Stimulated activated CD4-positive, alpha-beta T cell treated with anti-CD3 and anti-CD28 coated beads, TNF-alpha, amount 100 ng/mL, for 1 hour (primary cell): ENCODE measurements at places on chromosomes 6 and 20.

- no peak for DNase-seq
Measured at GRCh38 chr6:114816678-114817077, 473.9 kb upstream of the HS3ST5 start.

GRCh38 chr6:32332433-32332832 is 39.3 kb downstream of the TSBP1 start:
- DNase-seq = no peak

DNA sequence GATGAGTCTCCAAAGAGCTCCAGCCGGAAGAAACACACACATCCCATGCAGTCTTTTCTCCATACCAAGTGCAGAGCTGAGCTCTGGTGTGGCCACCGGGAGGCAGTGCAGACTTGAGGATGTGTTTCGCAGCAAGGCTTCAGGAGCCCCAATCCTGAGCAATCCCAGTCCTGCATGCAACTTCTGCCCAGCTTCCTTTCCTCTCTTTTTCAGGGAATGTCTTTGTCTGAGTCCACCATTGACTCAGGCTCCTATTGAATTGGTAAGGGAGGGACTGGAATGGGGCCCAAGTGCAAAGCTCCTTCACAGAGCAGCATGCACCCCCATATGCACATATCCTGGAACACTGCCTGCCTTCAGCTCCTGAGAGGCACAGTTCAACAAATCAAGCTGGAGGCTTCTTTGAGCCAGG is 50.5 kb upstream of the ASIP start:
- DNase-seq = peak; percentile 10

GRCh38 chr6:53426667-53427270 is 78.0 kb upstream of the ELOVL5 start:
- no peak for DNase-seq

- DNase-seq = no peak
Measured at GRCh38 chr6:40848038-40848437, 191.0 kb downstream of the UNC5CL start.

- no peak for DNase-seq
Measured at GRCh38 chr20:38186788-38187221, 21.7 kb upstream of the TGM2 start.

- DNase-seq = no peak
Measured at GRCh38 chr6:15911753-15912504, 217.0 kb upstream of the MYLIP start.

DNA sequence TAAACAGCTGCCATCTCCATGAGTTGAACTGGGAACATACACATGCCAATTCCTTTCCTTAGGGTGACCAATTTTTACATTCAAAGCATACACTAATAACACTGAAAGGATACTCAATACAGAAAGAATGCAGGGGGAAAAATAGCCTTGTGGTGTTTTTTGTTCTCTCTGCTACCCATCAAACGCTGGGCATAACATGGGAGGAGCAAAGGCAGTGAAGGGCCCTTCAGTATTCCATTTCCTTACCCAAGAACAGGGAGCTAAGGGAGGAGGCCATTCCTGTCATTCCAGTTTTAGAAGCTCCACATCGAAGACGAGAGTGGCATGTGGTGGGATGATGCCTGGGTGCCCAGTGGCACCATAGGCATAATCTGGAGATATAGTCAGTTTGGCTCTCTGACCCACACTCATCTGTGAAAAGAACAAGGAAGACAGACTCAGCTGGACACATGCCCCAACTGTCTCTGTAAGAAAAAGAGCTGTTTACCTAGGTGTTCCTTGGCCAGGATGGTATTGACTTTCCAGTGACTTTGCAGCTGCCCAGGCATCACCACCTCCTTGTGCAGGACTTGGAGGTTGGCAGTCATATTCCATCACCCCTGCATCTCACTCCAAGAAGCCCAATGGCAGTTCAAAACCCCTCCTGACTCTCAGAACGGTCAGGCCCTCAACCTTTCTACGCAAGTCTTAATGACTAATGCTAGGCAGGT is 20.9 kb downstream of the FKBP1A start:
- no peak for DNase-seq

- no peak for DNase-seq
Measured at GRCh38 chr6:137161949-137162348, 11.5 kb downstream of the IL22RA2 start.

- no peak for DNase-seq
Measured at GRCh38 chr20:43265449-43265848, 75.7 kb upstream of the PTPRT start.

- no peak for DNase-seq
Measured at GRCh38 chr20:45968081-45968671, 3.8 kb downstream of the ZNF335 start.

- no peak for DNase-seq
Measured at GRCh38 chr6:79705456-79705995, 74.4 kb downstream of the SH3BGRL2 start.

GRCh38 chr6:50842446-50842845 is 23.8 kb downstream of the TFAP2B start:
- DNase-seq = no peak

- no peak for DNase-seq
Measured at GRCh38 chr6:134703206-134703605, 246.7 kb downstream of the ALDH8A1 start.

GRCh38 chr6:50966532-50966931 is 147.9 kb downstream of the TFAP2B start:
- DNase-seq = no peak

DNA sequence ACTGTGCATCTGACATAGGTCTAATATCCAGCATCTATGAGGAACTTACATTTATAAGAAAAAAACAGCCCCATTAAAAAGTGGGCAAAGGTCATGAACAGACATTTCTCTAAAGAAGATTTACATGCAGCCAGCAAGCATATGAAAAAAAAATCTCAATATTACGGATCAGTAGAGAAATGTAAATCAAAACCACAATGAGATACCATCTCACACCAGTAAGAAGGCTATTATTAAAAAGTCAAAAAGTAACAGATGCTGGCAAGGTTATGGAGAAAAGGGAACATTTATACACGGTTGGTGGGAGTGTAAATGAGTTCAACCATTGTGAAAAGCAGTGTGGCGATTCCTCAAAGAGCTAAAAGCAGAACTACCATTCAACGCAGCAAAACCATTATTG is 13.1 kb downstream of the METTL24 start:
- DNase-seq = no peak

- no peak for DNase-seq
Measured at GRCh38 chr20:7291946-7292345, 524.5 kb downstream of the BMP2 start.

- DNase-seq = no peak
Measured at GRCh38 chr6:44407951-44408670, 20.6 kb downstream of the CDC5L start.

DNA sequence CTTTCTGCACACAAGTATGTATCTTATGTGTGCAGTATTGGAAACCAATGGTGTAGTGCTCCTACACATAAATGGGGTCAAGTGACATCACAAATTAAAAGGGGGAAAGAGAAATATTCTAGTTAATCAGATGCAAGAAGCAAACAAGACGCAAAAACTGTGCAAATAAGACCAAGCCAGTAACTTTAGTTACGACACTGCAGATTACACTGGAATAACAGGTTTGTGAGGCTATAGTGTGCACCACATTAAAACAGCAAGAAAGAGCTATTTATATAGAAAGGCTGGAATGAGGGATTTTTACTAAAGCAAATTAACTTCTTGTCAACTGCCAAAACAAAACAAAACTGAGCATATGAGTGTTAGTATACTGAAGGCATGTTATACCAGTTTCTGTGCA is 45.8 kb downstream of the NR2E1 start:
- no peak for DNase-seq

DNA sequence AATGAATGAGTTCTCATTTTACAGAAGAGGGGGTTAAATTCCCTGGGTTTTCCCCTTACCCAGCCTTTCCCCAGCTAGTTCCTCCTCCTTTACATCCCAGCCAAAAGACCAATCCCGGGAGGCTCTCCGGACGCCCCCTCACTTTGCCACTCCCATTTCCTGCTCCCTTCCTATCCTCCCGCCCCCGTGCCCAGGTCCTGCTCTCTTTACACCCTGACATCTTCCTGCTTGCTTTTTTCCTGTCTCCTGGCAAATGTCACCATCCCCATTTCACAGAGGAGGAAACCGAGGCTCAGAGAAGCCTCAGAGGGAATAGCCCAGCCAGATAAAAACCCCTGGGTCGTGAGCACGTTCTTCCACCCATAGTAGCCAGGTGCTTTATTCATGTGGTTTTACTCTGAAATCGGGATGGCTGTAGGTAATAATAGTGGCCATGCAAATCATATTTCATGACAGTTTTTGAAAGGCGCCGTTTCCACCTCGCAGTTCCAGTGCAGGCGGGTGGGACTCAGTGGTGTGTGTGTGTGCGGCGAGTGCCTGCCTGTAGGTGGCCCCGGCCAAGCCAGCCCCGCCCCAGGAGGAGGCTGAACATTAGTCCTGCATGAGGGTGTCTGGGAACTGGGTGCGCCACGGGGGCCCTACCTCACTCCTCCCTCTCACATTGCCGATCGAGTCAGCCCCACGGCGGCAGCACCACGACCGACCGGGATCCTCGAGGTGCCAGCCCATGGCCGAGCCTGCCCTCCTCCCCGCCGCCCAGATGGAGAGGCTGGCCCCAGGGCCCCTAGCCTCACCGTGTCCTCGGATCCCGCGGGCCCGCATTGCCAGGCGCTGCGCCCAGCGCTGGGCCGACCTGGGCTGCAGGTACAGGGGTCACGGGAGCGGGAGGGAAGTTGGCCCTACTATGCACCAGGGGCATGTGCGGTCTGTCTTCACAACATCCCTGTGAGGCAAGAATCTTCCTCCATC is at the start of gene ARHGAP40:
ARHGAP40 (plus strand) TSS at position 594 of the 969 bp plus-strand sequence.
- no peak for DNase-seq

- no peak for DNase-seq
Measured at GRCh38 chr6:41818271-41819054, 31.0 kb downstream of the TOMM6 start.

DNA sequence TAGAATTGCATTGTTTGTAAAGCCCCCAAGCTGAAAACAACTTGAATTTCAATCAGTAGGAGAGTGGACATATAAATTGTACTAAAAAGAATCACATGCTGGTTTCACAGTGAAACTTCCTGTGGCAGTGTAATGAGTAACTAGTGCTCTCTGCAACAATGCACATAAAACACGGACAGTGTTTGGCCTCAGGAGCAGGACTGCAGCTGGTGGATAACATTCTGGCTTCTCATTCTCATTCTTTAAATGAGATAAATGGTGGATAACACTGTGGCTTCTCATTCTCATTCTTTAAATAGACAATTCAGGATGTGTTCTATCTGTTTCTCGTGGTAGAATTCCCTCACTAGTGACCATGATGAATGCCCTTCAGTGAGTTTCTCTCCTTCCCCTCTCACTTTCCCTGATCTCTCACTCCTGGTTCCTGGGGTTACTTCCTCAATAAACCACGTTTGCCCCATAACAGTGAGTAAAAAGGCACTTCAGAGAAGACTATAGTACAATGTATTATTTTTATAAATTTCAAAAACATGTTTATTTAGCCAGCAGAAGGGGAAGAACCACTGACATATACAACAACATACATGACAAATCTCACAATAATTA is 59.9 kb downstream of the SLC22A2 start:
- no peak for DNase-seq

DNA sequence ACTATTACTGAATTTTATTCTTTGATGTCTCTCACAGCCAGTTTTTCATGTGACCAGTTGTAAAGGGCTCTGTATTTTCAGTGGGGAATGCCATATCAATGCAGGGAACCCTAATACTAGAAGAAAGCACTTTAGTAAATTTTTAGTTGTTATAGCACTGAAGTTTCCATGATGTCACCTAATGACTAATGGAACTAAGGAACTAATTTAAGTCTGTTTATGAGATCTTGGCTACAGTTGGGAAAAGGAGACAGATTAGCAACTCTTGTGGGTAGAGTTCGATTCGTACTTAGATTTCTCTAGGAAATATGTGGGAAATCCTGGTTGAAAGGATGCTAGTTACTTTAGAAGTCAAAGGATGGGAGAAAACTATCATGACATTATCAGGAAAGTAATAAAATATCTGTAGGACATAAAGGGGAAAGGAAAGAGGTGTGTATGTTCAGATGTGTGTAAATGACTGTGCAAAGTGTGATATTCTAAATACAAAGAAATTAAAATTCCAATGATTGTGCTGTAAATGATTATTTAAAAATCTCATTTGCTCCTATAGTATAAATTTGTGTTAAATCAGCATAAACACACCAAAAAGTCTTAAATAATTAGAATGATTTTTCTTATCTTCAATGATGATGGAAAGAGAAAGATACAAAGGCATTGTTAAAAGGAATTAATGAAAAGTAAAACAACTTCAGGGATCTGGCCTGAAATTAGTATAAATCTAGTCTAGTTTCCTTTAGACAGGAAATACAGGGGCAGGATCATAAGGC is 103.4 kb downstream of the LRRC1 start:
- no peak for DNase-seq

- DNase-seq = no peak
Measured at GRCh38 chr20:8043687-8044282, 24.2 kb upstream of the TMX4 start.

- no peak for DNase-seq
Measured at GRCh38 chr6:66068907-66069306, 361.9 kb upstream of the EYS start.

- DNase-seq = no peak
Measured at GRCh38 chr6:67952948-67953347, 682.1 kb upstream of the ADGRB3 start.

DNA sequence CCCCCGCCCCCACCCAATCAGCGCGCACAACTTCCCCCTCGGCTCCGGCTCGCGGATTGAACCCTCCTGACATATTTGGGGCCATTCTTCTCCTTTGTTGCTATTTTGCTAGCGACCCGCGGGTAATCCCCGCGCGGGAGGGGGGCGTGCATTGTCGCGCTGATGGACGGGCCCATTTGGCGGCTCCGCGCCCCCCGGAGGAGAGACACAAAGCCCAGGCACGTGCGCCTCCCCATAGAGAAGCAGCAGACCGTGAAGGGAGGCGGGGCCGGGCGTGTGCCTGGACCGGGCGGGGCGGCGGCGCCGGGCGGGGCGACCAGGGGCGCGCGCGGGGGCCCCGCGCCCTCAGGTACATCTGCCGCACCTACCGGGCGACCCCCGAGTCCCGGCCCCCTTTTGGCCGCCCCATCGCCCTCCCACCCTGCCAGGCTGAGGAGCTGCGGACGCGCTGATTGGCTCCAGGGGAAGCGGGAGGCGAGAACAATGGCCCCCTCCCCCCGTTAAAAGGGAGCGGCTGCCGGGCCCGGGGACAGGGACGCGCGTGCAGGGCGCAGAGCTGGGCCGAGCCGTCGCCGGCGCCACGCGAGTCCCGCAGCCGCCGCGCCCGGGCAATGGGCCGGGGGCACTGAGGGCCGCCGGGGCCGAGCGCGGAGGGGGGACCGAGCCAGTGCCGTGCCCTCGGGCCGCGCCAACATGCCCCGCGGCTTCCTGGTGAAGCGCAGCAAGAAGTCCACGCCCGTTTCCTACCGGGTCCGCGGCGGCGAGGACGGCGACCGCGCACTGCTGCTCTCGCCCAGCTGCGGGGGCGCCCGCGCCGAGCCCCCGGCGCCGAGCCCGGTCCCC is at the start of gene INSM1:
INSM1 (plus strand) TSS at position 530 of the 843 bp plus-strand sequence; CDS start at position 694, 164 bp downstream.
- DNase-seq = no peak

- DNase-seq = no peak
Measured at GRCh38 chr6:137117581-137117980, 55.9 kb downstream of the IL22RA2 start.
